Bone marrow (tissue), 2 donors: ENCODE measurements at places on chromosomes 11 and 22.

- no peak for DNase-seq
Measured at GRCh38 chr11:69882270-69882608, 63.0 kb upstream of the FGF3 start.

DNA sequence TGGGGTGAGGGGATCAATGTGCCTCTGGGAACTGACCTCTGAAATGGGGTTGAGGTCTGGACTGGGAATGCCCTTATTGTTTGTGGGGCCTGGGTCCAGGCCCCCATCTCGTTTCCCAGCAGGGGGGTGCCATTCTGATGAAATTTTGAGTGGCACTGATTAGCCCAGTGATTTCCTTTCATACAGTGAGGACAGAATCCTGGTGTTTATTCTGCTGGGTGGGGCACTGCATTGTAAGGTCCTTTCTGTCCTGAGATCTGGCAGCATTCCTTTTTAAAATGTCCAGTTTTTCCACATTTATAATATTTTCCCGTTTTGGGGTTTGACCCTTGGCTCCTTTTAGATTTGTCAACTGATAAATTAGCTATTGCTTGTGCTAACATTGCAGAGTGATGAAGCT, 27.1 kb downstream of the OR10A6 start:
- no peak for DNase-seq

DNA sequence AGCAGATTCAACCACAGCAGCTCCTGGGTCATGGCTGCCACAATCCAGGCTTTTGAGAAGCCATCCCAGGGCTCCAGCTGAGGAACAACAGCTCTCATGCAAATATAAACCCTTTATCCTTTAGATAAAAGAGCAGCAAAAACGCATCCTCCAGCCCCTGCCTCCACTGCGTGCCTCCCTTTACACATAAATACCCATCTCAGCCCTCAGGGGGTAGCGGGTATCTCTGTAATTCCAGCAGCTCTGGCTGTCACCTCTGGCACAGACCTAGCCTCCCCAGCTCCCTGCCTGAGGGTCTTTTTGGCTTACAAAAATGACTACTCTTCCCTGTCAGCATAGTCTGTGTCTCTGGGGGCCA, 21.6 kb downstream of the LMO1 start:
- DNase-seq, result no peak

DNA sequence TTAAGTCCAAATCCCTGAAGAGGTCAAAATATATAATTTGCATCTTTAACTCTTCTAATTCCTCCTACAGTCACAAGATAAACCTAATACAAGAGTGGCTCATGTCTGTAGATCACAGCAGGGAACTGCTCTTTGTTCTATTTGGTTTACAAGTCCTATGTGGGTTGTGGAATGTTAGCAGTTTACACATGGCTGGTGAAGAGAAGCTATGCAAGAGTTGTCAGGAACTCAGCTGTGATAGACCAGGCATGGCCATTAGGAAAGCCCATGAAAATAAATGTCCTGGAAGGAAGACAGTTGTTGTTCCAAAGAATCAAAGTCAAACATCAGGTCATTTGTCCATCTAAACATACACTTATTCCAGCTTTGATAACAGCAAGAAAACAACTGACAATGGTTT, 312.4 kb upstream of the PITPNB start:
- DNase-seq, result no peak

DNA sequence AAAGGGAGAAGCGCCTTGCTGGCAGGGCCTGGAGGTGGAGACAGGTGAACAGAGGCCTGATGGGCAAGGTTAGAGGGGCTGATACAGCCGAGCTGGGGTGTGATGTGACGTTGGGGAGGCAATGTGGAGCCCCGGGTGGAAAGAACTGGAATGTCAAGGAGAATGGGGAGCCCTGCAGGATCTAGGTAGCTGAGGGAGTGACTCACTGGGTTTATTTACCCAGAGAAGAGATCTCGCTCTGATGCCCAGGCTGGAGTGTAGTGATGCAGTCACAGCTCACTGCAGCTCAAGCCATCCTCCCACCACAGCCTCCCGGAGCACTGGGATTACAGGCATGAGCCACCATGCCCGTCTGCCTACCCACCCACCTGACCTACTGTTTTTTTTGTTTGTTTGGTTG, 1.9 kb upstream of the CYB5R3 start:
- DNase-seq, result no peak

GRCh38 chr11:2313051-2313951, 11.5 kb downstream of the TSPAN32 start:
- DNase-seq, result no peak

- DNase-seq, result no peak
Measured at GRCh38 chr11:116215471-116216113, 557.2 kb downstream of the BUD13 start.

GRCh38 chr11:66417000-66417399, 3.8 kb upstream of the NPAS4 start:
- DNase-seq, result no peak

DNA sequence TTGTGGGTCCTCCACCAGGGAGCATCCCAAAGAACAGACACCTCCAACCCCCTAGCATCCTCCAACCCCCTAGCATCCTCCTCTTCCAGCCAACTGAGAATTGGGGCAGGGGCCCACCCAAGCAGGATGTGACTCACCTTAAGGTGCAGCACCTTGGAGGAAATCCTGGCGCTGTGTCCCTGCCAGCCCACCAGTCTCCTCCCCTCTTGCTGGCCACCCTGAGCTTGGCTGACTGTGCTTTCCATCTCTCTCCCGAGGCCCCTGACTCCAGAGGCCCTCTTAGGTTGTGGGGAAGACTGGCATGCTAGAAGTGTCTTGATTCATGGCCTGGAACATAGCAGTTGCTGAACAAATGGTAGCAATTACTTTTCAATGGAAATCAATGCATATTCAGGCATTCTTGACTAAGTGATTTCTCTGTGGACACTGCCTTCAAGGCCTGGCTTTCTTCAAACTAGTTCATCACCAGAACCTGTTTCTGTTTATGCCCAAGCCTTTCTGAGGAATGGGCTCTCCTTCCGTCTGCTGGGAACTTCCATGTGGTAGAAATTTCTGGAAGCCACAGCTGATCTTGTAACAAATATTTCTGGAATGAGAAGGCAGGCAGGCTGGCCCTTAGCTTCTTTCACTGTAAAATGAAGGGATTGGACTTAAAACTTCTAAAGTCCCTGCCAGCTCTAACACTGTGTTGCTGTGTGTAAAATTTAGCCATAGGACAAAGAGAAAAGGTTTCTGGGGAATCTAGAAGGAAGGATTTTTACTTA, 60.5 kb downstream of the CEP164 start:
- no peak for DNase-seq

DNA sequence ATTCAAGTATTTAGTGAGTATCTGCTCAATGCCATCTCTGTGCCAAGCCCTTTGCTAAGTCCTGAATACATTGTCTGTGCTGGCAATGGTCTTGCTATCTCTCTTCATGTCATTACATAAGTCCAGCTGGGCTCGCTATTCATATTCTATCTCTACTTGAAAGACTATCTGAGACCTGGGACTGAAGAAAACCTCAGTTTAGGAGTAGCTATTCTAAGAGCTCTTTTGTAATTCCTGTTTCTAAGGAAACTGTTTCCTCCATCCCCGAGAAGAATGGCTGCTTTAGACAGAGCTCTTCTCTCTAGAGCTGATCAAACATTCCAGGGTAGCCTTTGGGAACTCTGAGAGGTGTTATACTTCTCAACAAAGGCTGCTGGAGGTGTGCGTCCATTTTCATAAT, 33.0 kb downstream of the SLC17A6 start:
- DNase-seq, result no peak

DNA sequence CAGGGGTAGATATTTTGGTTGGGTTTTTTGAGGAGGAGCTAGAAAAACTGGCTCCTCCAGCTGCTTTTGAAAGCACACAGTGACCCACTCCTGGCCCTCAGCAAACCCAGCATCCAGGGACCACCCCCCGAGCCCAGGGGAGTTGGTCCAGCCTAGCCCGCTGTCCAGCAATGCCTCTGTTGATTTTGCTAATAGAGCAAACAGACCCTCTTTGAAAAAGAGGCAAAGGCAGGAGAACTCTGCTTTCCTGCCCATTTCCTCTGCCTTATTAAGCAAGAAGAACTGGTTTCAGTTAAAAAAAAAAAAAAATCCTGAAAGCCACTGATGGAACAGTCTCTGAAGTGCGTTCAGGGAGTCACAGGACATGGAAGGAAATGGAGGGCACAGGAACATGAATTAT, 25.3 kb downstream of the ABTB2 start:
- no peak for DNase-seq

DNA sequence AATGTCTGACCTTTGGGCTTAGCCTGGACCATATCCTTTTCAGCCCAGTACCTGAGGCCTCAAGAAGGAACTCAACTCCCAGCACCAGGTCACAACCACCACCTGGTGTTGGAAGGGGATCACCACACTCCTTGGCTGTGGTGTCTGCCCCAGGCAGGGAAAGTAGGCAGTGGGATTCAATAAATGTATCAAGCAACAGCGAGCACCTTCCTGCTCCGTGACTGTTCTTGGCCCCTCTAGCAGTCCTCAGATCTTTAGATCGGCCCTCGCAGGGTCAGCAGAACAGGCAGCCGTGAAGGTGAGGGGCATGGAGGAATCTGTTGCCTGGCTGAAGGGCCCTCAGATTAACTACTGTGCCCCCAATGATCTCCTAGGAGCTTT, 15.9 kb downstream of the ARFGAP2 start:
- DNase-seq, result no peak

GRCh38 chr11:126186708-126187529, 24.5 kb downstream of the RPUSD4 start:
- DNase-seq, result no peak

GRCh38 chr11:120536797-120537169, 25.2 kb downstream of the GRIK4 start:
- DNase-seq, result no peak

- peak; percentile 29 for DNase-seq
Measured at GRCh38 chr11:65492637-65493366, 6.0 kb upstream of the MALAT1 start.

DNA sequence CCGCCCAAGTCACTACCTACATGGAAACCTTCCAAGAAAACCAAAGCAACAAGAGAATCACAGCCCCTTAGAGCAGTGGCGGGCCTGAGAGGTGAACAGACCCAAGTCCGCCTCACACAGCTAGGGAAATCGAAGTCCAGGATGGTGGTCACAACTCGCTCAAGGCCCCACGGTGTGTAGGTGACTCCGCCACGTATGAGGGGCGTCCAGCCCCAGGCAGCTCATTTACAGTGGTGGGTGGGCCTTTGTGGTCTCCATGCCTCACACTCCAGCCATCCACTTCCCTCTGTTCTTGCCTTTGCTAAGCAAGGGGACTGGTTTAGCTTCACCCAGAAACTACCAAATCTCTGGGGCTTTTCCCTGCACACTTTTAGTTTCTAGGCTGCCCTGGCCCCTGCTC, 9.7 kb upstream of the TCF20 start:
- DNase-seq, result no peak

GRCh38 chr11:67542169-67542568, 18.9 kb upstream of the CABP2 start:
- DNase-seq, result no peak

DNA sequence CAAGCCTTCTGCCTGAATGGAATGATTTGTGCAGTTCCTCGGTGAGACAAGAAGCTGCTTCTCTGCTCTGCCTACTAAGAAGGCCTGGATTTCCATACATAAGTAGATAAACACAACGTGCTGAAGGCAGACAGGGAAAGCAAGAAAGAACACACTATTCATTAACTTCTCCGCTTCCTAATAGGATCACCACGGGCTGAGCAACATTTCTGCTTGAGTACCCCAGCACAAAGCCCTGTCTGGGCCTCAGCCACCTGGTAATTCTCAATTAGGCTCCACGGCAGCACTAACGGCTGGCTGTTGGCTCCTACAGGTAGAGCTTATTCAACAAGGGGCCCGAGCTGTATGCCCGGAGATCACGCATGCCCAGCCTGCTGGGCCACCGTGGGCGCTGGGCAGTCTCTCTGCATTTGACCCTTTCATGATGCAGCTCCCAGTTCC, 1156.6 kb downstream of the TBC1D22A start:
- DNase-seq, result no peak

- DNase-seq, result no peak
Measured at GRCh38 chr11:128480665-128481064, 106.7 kb downstream of the ETS1 start.

GRCh38 chr22:48981371-48982061, 846.2 kb downstream of the BRD1 start:
- DNase-seq, result no peak

DNA sequence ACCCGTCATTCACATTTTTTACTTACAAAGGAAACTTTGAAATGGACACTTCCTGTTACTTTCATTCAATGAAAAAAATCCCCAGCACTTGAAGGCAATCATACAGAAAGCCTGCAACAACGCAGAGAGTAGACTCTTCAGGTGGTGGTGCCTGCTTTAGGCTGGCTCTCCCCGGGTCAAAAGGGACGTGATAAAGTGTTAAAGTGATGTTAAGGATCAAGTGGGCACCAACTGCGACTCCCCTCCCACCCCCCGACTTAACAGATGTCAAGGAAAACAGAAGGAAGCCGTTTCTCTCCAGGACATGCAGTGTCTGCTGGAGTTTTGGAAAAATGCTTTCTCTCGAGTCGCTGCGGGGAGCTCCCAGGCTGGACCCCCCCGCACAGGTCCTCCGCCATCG, 414 bp upstream of the PNPLA3 start:
- DNase-seq, result no peak

- DNase-seq, result no peak
Measured at GRCh38 chr11:85912414-85912813, 57.2 kb downstream of the CCDC83 start.

DNA sequence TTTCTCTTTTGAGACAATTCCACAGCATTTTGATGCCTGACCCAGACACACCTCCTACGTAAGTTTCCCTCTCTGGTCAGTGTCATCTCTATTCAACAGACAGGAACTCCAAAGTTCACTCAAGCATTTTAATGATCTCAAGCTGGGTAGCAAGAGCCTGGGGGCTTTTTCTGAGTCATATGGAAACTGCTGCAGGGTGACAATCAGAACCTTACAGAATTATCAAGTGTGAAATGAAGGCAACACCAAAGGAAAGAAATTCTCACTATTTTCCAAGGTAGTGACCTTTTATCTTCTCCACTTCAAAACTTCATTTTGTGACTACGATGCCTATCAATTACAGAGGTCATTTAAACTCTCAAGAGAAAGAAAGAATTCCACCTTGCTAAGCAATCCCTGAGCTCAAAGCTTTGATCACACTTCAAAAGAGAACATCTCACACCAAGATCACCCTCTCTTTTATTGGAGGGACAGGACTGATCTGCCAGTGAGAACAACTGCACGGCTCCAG, 229.0 kb upstream of the ZC3H12C start:
- no peak for DNase-seq
